ENCODE measurements at places on chromosomes 11 and 22.

DNA sequence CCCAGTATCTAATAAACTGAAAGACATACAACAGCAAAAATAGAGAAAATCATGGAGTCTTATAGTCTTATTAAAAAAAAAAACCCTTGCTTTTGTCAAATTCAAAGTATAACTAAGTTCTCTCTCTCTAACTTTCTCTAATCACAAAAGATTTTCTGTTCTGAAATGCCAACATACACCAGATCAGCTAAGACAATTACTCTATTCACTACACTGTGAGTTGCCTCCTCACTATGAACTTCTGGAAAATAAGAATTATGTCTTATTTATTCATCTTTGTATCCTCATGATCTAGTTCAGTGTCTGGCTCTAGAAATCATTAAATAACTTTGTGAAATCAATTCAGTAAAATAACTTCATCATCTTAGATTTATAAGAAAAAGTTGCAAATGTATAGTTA is 12.7 kb downstream of the FAM76B start:
- DNase-seq = no peak

DNA sequence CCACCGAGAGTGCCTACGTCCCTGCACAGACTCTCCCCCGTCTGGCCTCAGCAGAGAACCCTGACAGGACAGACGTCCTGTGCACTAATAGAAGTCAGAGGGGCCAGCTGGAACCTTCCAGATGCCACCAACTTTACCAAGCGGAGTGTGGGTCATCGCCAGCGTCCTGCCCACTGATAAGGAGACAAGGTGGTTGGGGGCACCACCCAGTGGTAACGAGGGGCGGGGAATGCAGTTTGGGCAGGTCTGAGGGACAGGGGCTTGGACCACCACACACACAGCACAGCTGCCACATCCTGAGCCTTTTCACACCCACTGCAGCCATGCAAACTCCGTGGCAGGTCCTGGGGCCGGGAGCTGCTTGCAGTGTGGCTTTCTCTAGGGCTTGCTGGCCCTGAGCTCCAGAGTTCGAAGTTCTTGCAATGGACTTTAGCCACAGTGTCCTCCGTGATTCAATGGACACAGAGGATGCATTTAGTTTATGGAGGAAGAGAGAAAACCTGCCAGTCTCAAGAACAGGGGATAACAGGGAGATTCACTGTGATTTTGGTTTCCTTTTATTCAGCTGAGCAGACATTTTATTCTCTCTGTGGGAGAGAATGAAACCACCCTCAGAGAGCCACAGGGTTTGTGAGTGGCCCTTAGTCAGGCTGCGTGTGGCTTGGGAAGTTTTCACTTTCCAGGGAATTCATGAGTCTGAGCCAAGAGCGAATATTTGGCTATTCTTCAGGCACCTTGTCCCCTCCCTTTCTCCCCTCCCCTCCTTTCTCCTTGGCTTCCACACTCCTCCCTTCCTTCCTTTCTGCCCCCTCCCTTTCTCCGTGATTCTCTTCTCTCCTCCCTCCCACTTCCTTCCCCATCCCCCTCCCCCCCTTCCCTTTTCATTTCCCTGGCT is 13.1 kb downstream of the MRGPRG start:
- peak; percentile 17 for DNase-seq

DNA sequence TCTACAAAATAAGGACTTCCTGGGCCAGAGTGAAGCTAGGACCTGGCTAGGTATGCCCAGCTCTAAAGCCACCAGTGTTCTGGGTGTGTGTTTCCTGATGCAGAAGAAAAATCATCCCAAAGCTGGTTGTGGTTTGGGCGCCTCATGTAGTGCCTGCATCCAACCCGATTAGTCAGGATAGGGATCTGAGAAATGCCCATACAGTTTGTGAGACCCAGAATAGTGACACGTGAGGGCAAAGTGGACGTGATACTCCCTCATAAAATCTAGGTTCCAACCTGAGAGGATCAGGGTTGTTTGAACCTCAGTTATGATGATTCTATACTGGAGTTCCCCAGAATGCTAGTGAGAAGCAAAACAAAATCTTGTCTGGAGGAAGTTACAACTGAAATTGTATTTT is 238.4 kb downstream of the TBC1D22A start:
- DNase-seq = no peak

- DNase-seq = no peak
These were observed 7.1 kb upstream of the FLI1 start for GRCh38 chr11:128686745-128687177.

Measured in mucosa of gallbladder (tissue), 1 donor.